CD8-positive, alpha-beta memory T cell (primary cell): ENCODE measurements at places on chromosomes 7 and 10. TPM values are rescaled to one million over a fixed set of nuclear protein-coding genes. Genes with fewer than 3 reads are reported as not detected.

The BLNK gene
- total RNA-seq, result not detected

The RAPGEF5 gene
- total RNA-seq, result 0.13 TPM

The CRHR2 gene
- total RNA-seq, result not detected

The EN2 gene
- total RNA-seq, result not detected
